ENCODE measurements at places on chromosomes 11 and 22. TPM values are rescaled to one million over a fixed set of nuclear protein-coding genes. Genes with fewer than 3 reads are reported as not detected.

- DNase-seq: no peak
These were observed 20.5 kb upstream of the ISX start for GRCh38 chr22:35045451-35045850.

DNA sequence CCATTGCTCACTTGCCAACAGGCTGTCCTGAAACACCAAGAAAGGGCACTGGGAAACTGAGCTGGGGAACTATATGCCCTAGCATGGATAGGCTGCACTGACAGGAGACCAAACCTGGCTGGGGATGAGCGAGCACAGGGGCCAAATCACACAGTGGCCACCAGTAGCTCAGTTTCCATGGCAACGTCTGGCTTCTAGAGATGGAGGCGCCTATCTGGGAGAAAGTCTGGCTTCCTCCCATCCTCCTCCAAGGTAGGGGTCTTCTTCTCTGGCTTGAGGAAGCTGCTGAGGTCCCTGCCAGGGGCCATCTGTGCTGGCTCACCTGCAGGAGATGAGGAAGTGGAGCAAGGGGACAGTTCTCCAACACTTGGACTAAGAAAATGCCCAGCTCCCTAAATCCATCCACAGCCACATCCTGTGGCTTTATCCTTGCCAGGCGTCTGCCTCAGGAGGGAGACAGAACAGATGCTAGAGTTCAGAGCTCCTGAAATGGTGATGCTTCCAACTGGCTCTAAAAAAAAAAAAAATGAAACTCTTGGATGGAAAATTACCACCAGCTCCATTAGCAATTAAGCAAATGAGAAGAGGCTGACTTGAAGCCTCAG, 48.3 kb downstream of the SYT13 start:
- DNase-seq: no peak

PLAAT2 gene
- 0.73 TPM for total RNA-seq

ZBED4 gene
- 3.8 TPM for total RNA-seq

- DNase-seq: peak; percentile 67
These were observed 53.5 kb downstream of the MYH9 start for GRCh38 chr22:36334081-36334820.

DNAJB13 gene
- total RNA-seq: not detected

DNA sequence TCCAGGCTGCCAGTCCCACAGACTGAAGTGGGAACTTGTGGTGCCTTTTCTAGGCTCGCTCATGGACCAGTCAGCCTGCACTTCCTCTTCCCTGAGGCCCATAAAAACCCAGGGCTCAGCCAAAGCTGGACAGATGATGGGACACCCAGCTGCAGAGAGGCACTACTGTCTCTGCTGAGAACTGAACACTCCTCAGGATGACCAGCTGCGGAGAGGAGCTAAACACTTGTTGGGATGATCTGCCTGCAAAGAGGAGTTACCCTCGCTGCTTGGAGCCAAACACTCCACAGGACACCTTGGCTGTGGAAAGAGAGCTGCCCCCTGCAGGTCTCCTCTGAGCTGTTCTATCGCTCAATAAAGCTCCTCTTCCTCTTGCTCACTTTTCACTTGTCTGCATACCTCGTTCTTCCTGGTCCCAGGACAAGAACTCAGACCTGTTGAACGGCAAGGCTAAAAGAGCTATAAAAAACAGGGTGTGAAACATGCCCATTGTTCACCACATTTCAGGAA, 465.5 kb downstream of the GUCY1A2 start:
- no peak for DNase-seq

All from Right ventricle myocardium superior (tissue), 1 donor.